ENCODE measurements at places on chromosomes 16 and 17. TPM values are rescaled to one million over a fixed set of nuclear protein-coding genes. Genes with fewer than 3 reads are reported as not detected.

DNA sequence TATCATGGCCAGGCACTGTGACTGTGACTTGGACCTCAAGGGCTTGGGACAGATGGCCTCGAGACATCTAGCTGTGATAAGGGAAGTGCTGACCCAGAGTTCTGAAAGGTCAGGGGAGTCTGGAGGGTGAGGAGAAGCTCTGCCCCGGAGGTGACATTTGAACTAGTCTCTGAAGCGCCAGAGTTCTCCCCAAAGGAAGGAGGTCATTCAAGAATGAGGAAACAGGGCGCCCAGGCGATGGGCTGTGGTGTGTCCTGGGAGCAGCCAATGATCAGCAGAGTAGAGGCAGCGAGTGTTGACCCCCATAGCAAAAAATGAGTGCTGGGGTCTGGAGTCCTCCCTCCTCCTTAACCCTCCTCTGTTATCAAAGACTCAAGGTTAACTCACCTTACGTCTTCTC, 4.9 kb downstream of the STARD3 start:
- no peak overlapping the region for H3K4me3 ChIP-seq
- H3K27ac ChIP-seq = no peak overlapping the region
- peaks cover 45% of the 10 kb centered on the region for H3K4me1 ChIP-seq
- H3K36me3 ChIP-seq = peaks cover 3% of the 10 kb centered on the region
- H3K27me3 ChIP-seq = no peaks in the 10 kb centered on the region

DNA sequence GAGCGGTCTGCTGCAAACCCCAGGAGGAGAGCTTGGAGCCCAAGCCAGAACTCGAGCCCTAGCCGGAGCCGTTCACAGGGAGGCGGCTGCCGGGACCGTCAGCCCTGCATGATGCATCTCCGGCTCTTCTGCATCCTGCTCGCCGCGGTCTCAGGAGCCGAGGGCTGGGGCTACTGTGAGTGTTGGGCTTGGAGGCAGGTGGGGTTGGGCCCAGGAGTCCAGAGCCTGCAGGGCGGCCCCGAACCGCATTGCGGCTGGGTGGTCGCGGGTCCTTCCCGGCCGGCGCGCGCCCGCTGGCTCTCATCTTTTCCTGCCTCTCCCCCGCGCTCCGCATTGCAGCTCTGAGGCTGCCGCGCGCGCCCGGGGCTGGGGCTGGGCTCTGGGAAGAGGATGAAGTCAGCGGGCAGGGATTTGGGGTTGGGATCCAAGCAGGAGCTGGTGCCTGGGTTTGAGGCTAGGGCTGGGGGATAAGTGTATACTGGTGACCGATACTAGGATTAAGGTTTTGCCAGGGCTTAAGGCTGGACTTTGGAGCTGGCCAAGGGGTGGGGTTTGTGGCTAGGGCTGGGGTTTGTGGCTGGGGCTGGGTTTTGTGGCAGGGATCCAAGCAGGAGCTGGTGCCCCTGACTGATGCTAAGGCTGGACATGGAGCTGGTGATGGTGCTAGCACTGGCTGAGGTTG, 532 bp downstream of the CNTNAP1 start:
- no peak overlapping the region for H3K27ac ChIP-seq
- H3K27me3 ChIP-seq = peaks cover 39% of the 10 kb centered on the region
- peak overlapping the region; percentile 46 for H3K4me3 ChIP-seq

GRCh38 chr17:40978575-40979151, 5.5 kb downstream of the KRT40 start:
- no peak overlapping the region for H3K4me3 ChIP-seq
- H3K27ac ChIP-seq = no peak overlapping the region
- H3K27me3 ChIP-seq = peaks cover 23% of the 10 kb centered on the region
- no peaks in the 10 kb centered on the region for H3K4me1 ChIP-seq
- DNase-seq = no peak
- no peaks in the 10 kb centered on the region for H3K36me3 ChIP-seq

GRCh38 chr16:87445486-87445885, 47.3 kb downstream of the ZCCHC14 start:
- H3K27me3 ChIP-seq = peaks cover 10% of the 10 kb centered on the region
- no peak overlapping the region for H3K4me3 ChIP-seq
- H3K36me3 ChIP-seq = no peaks in the 10 kb centered on the region
- H3K4me1 ChIP-seq = no peaks in the 10 kb centered on the region
- H3K27ac ChIP-seq = no peak overlapping the region
- DNase-seq = no peak

ABCC11 gene
- total RNA-seq = 0.19 TPM

DHRS7C gene
- not detected for total RNA-seq

All from activated CD8-positive, alpha-beta memory T cell treated with anti-CD3 and anti-CD28 coated beads, Interleukin-2, amount 10 ng/mL, durations not matched to agents 7 days and 5 days (primary cell).